HT1080 (cell line): ENCODE measurements at places on chromosomes 16 and 17.

- no peak for DNase-seq
Measured at GRCh38 chr17:77570565-77570898, 388.0 kb upstream of the TNRC6C start.

GRCh38 chr17:78950870-78951269 lies 25.7 kb upstream of the TIMP2 start:
- DNase-seq, result no peak

GRCh38 chr16:55077266-55077665 lies 146.6 kb downstream of the IRX5 start:
- DNase-seq, result no peak

- DNase-seq, result no peak
Measured at GRCh38 chr16:31413381-31413780, 14.8 kb downstream of the COX6A2 start.

DNA sequence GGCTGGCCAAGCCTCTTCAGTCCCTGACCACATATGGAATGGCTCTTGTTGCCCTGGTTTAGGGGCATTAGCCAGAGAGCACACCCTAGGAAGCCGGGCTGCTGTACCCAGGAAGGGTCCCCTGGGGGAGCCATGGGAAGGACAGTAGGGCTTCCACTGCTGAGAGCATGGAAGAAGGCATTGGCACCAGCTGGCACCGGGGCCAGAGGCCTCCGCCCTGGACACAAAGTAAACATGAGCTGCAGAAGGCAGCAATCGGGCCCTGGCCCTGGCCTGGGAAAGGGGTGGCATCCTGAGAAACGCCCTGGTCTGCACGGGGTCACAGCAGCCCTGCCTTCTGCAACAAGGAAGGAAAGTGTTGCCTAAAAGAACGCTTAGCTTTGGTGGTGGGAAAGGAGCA lies 49.4 kb downstream of the VAC14 start:
- no peak for DNase-seq

DNA sequence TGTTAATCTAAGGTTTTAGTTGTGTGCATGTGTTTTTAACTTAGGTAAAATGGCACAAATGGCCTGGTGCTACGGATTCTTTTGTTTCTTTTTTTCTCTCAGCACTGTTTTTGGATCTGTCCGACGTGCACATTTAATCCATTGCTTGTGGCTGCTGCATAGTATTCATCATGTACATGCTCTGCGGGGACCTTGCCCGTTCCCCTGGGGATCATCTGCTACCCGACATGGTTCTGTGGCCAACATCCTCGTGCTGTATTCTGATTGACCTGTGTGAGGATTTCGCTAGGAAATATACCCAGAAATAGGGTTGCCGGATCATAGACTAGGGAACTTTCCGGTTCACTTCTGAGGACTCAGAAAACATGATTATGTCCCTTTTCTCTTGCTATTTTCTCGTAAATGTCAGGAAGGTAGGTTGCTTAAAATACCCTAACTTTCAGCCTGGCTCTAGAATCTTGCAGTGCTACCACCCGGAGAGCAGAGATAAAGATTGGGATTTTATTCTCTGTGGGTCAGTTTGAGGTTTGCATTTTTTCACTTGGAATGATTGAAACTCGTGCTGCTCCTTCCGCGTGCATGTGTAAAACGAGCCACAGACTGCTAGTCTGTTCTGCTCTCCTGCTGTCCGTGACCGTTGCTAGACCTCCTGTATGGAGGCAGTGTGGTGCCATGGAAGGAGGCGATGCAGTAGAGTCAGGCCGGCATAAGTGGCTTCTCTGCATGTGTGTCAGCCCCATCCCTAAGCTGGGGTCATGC lies 42.9 kb downstream of the LDHD start:
- DNase-seq, result no peak

GRCh38 chr17:30429155-30429554 lies 48.1 kb upstream of the GOSR1 start:
- DNase-seq, result no peak

DNA sequence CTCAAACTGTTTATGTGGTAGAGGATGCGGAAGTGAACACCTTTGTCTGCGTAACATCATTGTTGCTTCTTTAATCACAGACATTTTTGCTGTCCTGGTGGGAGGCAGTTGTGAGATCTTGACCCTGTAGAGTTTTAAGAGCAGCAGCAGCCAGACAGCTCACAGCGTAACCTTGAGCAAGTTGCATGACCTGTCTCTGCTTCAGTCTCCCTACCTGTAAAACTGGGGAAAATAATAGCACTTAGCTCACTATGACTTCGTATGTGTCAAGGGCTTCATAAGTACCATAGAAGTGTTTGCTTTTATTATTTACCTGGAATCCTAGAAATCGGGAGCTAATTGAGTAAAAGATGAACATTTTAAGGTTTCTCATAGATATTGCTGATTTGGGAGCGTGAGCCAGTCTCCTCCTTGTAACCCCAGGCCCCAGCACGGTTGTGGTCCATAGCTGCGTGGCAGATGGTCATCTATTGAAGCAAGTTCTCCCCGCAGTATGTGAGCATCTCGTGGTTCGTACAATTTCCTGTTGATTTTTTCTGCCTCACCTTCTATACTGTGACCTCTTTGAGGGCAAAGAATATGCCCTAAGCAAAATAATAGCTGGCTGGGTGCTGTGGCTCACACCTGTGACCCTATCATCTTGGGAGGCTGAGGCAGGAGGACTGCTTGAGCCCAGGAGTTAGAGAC lies 34.4 kb downstream of the GPRC5B start:
- DNase-seq, result no peak

GRCh38 chr16:69872888-69873287 lies 78.2 kb upstream of the CLEC18A start:
- no peak for DNase-seq

GRCh38 chr16:57628008-57628781 lies at the start of gene ADGRG1:
ADGRG1 (plus strand) TSS chr16:57628630; CDS start chr16:57650288, 21,658 bp downstream.
- peak; percentile 99 for DNase-seq

DNA sequence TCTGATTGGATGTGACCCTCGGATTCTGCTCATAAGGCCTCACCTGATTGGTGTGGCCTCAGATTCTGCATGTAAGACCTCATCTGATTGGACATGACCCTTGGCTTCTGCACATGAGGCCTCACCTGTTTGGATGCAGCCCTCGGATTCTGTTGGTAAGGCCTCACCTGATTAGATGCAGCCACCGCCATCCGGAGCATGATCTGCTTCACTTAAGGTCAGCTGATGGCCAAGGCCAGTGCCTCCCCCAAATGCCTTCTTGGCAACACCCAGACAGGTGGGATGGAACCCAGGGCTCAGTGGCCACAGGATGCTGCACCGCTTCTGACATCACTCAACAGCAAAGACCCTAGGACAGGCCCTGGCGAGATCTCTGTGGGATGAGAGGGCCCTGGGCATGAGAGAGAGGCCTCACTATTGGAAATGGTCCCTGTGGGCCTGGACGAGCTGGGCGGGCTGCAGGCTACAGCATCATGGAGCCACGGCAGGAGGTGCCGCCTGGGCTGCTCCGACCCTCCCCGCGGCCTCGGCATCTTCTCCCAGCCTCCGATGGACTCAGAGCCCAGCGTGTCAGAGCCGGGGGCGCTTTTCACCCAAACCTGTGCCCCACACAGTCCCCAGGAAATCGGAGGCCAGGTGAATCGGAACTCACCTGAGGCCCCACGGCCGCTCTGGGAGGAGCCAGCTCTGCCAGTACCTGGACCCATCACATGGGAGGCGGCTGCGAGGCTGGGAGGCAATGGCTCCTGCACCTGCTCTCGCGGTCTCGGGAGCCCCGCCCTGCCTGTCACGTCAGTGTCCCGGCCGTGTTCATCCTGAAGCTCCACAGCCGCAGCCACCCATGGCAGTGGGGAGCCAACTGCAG lies 60.9 kb upstream of the ZNF469 start:
- DNase-seq, result no peak

DNA sequence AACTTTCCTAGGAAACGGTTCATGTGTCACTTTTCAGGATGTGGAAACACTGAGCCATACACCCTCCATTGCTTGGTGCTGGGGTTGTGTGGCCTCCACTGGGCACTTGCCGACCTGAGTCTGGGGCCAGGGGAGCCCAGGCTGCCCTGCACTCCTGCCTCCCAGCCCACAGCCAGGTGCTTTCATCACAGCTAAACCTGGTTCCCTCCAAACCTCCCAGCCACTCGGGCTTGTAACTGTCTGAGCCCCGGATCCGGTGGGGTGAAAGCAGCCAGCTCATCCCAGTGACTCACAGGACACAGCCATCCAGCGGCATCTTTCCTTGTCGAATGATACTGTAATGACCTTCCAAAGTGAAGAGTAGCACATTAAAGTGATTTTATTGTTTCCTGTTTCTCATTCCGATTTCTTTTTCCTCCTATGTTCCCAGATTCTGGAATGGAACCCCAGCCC lies 19.8 kb downstream of the CARHSP1 start:
- peak; percentile 90 for DNase-seq

GRCh38 chr16:58462089-58462488 lies 37.9 kb upstream of the NDRG4 start:
- DNase-seq, result no peak

GRCh38 chr16:60755907-60756306 lies 1280.3 kb downstream of the CDH8 start:
- peak; percentile 7 for DNase-seq

GRCh38 chr17:4463818-4464476 lies 30.2 kb downstream of the SPNS3 start:
- no peak for DNase-seq

DNA sequence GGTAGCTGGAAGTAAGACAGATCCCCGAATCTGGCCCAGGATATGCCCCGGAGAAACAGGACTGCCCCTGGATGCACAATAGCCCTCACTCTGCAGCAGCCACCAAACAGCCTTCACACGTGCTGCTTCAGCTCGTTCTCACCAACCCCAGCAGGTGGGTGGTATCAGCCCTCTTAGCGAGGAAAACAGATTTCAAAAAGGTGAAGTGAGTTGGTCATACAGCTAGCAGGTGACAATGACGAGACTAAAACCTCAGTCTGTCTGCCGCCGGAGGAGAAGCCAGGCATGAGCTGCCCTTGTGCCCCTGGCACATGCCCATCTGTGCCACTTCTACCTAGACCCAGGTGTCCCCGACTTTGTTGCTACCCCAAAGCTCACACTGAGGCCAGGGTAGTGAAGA lies 92.4 kb downstream of the YPEL2 start:
- DNase-seq, result no peak

- peak; percentile 34 for DNase-seq
Measured at GRCh38 chr17:62075308-62075815, 10.3 kb upstream of the MED13 start.

- DNase-seq, result no peak
Measured at GRCh38 chr16:29644338-29644857, 18.6 kb upstream of the SPN start.

DNA sequence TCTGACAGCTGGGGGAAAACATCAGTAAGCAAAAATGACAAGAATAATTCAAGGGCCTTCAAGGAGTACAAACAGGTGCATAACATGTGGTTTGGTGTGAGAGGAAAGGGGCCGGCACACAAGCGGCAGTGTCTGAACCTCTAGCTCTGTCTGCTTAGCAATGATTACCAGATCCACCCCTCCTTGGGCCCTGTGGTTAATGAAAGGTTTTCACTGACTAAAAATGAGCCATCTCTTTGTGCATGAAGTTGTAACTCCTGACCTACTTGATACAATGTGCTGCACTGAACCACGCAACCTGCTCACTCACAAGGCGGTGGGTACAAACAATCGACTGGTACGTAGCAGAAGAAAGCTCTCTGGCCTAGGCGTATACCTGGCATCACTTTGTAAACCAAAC lies 15.1 kb downstream of the FAM117A start:
- no peak for DNase-seq

- no peak for DNase-seq
Measured at GRCh38 chr17:7579834-7580603, 581 bp downstream of the CD68 start.

DNA sequence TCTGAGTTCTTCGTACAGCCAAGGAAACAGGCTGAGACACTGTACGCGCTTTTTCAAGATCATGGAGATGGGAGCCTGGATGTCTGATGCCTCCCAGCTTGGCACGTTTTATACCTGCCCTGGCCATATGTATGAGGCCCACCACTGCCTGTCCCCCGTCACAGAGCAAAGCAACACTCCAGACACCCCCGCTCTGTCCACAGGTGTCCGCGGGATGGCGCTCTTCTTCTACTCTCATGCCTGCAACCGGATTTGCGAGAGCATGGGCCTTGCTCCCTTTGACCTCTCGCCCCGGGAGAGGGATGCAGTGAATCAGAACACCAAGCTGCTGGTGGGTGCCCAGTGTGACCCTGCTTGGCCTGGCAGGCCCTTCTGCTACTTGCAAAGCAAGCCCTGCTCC lies 39.8 kb upstream of the POLR3E start:
- DNase-seq, result no peak

DNA sequence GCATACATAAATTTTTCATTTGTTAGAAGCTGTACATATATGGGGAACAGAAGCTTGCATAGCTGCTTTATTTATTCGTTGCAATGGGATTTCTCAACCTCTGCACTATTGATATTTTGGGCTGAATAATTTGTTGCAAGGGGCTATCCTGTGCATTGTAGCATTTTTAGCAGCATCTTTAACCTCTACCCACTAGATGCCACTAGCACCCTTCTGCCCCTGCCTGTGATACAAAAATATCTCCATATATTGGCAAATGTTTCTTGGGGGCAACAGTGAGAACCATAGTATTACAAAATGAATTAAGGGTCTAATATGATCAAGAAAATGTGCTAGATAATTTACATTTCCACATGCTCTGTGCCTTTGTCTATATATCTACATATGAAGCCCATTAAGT lies 1401.0 kb downstream of the CDH11 start:
- DNase-seq, result no peak

- no peak for DNase-seq
Measured at GRCh38 chr16:2228161-2228824, 4.9 kb downstream of the E4F1 start.

- no peak for DNase-seq
Measured at GRCh38 chr17:61403801-61404662, 4.4 kb downstream of the TBX2 start.

DNA sequence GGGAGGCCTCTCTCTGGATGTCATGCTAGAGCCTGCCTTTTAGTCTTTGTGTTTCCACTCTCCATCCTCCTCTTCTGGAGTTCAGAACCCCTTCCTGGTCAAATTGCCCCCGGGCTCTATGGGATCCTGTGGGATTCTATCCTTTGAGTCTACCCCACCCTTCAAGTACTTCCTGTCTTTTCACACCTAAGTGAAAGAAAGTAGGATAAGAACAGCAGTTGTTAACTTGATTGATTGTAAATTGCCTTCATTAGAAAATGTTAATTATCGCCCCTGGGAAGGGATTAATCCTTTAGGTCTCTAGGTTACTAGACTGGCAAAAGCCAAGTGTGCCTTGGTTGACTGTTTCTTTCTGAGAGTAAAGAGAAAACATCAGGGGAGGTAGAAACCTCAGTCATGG lies 30.1 kb downstream of the PRKCB start:
- no peak for DNase-seq
